ENCODE measurements at places on chromosomes 3 and 15.

DNA sequence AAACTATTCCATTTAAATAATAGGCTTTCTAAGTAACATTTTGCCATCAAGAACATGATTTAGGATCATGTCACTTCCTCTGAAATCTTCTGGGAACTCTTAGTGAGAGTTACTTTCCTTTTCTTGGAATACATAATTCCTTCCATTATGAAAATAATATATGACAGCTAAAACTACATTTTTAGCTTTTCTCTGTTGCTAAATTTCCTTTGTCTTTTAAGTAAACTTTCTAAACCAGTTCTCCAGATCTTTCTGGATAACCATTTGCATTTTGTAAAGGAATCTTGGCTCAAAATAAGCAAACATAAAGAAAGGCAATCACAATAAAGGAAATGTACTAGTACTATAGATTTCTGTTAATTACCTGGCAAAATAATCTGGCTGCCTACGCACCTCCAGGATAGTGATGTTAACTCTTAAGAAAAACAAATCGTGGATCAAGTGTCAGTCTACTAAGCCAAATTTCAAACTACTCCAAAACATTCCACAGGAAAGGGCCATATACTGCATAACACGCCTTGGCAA, 165.7 kb downstream of the ZNF385D start:
- DNase-seq, result no peak

GRCh38 chr3:156655819-156656550, 18.4 kb upstream of the TIPARP start:
- DNase-seq, result no peak

- no peak for DNase-seq
Measured at GRCh38 chr15:60585743-60586708, 107.1 kb upstream of the ICE2 start.

GRCh38 chr15:80563372-80563997, 131.6 kb upstream of the ABHD17C start:
- DNase-seq, result no peak

GRCh38 chr3:71890356-71890931, 105.5 kb upstream of the PROK2 start:
- DNase-seq, result no peak

DNA sequence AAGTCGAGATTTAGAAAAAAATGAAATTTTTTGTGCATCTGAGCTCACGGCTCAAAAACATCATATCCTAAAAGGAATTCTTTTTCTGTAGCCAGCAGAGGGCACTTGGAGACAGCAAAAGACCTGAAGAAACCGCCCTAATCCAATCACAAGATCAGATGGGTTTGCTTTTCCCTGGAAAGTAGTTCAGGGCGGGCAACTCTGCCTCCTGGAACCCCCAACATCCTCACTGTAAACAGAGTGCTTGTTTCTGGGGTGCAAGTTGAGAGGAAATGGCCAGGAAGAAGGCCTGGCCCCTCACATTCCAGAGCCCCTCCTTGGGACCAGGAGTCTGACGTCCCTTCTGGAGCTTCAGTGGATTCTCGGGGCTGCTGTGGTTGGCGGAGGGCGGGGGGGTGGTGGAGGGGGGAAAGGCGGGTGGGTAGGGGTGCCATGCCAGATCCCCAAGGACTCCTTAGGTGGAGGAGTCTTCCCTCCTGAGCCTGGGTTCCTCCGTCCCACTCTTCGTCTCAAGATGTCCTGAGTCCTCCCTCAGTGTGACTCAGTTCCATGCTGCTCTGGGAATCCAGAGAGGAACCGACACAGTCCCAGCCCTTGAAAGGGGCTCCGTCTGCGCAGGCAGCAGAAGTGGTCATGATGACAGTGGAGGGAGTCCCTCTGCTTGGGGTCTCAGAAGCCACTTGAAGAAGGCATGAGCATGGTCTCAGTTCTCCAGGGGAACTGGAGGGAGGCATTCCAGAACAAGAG, 35.9 kb downstream of the CCK start:
- no peak for DNase-seq

- no peak for DNase-seq
Measured at GRCh38 chr15:45129651-45130129, at the start of the genes DUOX1 and DUOXA1. Gene DUOX1, plus strand, starts transcription at chr15:45129994. Its CDS starts 1,973 bp downstream, at chr15:45131967. Gene DUOXA1, minus strand, starts transcription at chr15:45129879. Its CDS starts 6,865 bp downstream, at chr15:45123014.

DNA sequence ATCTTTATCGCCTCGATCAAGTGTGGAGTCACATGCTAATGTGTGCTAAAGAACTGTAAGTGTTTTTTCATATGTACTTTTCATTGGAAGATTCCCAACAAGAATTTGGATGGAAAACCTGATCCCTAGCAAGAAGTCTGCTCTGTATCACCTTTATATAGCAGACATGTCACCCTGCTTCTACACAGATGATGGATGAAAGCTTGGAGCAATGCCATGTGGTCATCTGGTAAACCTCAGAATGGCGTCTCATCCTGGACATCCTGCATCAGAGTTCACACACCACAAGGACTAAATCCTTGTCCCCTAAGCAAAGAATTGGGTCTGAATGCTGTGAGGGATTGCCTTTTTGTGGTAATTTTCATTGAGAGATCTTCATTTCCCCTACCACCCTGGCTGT, 42.1 kb upstream of the CTDSPL start:
- no peak for DNase-seq

DNA sequence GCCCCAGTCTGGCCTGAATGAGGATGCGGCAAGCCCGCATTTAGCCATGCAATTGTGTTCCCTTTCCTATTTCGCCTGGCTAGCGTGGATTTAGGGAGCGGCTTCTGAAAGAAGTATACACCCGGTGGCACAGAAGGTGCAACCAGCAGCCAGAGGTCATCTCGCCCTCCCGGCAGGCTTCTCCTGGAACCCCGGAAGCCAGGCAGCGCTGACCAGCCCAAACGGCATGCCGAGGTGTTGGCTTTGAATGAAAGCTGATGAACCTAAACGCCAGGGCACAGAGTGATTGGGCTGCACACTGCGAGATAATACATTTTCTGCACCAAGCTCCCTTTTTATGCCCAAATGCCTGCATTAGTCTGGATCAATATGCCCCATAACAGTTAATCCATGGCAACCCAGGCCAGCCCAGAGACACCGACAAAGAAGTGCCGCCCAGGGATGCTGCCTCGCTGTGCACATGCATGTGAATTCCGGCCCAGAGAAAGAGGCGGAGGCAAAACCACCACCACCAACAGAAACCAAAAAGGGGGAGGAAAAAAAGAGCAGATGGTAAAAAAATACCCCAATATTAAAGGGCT, 1.4 kb downstream of the SRGAP3 start:
- DNase-seq, result no peak

DNA sequence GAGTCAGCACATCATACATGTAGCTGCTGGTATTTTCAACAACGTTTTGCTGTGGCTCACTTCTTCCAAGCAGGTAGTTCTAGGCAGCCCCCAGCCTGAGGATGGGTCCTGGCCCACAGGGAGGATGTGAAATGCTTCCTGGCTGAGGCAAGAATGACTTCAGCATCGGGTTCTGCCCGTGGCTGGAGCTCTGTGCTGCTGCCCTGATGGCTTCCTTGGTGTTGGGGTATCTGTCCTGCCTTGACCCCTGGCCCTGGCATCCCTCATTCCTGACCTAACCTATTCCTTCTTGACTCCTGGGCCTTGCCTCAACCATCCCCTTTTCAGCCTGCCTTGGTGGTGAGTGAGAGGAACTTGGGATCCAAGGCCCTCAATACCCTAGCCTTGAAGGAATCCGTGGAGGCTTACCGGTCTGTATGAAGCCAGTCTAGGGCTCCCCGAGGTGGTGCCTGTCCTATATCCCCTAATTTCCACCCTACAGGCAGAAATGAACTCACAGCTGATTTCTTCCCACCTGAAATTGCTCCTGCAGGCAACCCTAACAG, 300.6 kb downstream of the TLE3 start:
- no peak for DNase-seq

DNA sequence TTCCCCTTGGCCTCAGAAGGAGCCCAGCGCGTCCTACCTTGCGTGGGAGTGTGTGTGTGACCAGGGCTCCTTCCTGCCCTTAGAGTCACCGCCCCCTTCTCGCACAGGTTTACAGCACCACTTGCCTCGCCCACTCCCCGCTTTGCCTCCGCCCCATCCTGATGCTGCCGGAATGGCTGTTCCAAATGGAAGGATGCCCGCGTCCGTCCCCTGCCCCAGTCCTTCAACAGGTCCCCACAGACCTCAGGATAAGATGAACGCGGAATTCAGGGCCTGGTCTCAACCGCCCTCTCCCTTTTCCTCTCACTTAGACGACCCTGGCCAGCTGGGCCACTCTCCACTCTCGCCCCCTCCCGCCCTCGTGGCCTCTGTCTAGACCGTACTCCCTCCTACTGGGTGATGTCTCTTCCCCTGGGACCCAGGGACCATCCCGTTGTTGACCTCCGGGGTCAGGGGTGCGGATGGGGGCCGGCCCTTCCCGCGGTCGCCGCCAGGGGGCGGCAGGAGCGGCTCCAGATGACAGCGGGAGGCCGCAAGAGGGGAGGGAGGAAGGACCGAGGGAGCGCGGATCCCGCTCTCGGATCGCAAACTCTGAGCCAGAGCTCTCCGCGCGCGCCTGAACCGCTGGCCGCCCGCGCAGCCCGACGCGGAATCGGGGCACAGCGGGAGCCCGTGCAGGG, at the start of gene THSD4:
THSD4 (plus strand) TSS at position 585 of the 680 bp plus-strand sequence.
- no peak for DNase-seq

DNA sequence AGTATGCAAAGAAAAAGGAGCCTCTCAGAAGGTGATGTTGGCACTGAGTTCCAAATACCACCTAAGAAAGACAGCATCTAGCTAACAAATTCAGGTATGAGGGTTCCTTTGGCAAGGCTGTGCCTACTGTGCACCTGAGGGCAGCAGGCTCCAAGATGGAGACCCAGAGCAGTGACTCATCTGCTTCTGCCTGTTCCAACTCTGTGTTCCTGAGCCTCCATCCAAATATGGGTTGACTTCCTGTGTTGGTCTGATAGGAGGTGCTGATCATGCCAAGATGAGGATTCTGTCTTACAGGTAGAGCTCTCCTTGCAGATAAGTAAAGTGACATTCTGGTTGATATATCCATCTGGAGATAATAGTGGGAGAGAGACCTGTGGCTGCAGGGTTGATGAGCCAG, 26.0 kb downstream of the SV2B start:
- DNase-seq, result no peak

DNA sequence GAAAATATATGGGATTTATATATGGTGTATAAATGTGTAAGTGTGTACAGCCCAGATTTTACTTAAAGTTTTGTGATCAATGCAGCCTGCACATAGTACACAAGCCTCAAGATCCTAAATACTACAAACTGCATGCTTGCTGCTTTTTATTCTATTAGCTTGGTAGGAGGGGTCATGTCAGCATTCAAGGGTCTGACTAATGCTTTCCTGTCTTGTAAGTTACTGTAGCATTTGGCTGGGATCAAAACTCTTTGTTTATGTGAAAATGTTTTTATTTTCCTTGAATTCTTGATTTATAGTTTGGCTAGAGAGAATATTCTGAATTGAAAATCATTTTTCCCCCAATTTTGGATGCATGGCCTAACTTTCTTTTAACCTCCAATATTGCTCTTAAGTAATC, 370.9 kb downstream of the NSUN3 start:
- no peak for DNase-seq

DNA sequence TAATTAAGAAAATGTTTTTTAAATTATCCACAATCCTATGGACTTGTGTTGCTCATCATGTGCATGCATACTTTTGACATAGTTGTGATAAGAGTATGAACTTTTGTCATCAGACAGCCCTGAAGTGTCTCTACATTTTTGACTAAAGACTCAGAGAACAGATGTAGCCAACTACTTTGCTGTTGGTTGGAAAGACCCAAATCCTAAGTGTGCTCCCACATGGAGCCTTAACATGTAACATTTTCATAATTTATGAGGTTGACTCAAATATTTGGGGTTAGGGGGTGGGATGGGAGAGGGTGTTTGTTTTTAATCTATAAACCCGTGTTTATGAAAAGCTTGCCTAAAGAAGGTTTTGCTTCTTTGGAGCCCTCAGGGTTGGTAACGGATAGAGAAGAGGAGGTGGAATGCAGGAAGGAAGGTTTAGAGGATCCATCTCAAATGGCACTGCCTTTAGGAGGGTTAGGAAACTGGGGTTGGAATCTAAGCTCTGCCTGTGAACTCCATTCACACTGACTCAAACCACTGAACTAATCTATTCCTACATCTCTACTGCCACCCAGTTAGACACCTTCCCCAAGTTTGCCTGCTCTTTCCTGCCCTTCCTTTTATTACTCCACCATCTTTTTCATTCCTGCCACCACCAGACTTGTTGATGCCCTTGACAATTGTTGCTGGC, 3.7 kb downstream of the BOC start:
- DNase-seq, result no peak

DNA sequence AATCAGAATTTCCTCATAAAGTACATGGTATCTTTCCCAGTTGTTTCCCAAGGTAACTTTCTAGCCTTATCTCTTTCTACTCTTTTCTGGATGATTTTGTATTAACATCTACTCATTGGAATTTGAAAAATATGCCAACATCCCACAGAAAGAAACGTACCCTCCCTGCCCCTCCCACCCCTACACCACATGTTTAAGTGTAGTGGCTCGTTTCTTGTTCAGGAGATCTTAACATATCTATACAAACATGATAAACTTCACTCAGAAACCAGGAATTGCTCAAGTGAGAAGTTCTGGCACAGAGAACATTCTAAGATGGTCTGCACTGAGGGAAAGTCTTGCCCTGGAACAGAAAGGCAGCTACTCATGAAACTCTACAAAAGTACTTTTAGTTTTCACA, 404.7 kb downstream of the SOX2 start:
- DNase-seq, result no peak

- peak; percentile 20 for DNase-seq
Measured at GRCh38 chr3:17023006-17023664, 138.4 kb downstream of the PLCL2 start.

DNA sequence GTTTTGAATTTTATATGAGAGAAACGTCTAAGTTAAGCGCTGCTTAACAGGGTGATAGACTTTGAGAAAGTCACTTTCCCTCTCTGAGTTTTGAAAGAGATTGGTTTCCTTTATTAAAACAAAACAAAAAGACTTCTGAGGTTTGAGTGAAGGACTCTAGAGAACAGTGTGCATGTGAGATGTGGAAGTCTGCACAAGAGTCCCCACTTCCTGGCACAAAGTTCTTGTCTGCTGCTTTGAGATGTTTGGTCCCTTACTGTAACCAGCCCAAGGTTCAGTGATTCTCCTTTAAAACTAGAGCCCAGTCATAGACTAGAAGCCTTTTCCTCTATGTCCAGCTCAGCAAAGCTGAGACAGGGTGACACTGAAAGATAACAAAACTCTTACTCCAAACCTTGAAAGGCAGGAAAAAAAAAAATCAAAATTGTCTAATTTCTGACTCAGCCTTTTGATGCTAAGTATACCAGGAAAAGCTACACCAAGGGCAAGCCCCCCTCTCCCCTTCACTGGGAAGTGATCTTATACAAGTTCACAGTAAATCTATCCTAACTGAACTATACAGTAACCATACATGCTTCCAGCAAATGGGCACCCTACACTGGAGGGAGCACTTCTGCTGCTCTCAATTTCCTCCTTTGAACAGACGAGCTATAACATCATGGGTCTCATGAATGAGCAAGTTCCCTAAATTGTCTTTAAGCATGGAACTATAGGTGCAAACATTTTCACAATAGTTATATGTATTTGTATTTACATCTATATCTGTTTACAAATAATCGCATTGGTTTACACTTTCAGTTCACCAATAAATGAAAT, 2.3 kb downstream of the POPDC2 start:
- DNase-seq, result no peak

Data from stimulated activated CD8-positive, alpha-beta memory T cell treated with anti-CD3 and anti-CD28 coated beads, Interleukin-4, amount 100 ng/mL, for 4 hours (primary cell).